ENCODE measurements at places on chromosomes 7 and 10.
A peak's percentile ranks its signal among the peaks of the same experiment; 100 is the strongest.

DNA sequence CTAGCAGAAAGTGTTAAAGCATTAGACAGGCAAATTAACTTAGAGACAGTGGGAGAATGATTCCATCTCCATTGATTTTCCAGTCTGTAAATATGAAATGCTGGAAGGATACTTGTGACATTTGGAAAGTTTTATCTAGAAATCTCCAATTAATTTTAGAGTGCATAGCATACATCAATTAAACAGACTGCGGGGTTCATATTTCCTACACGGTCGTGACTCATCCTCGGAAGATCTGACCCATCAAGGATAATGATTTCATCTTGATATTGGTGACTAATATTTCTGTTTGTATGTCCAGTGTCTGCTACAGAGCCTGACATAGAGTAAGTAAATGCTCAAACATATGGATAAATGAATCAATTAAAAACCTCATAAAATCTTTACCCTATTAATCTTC is 474.9 kb downstream of the KCNMA1 start:
- peak; percentile 53 for DNase-seq

DNA sequence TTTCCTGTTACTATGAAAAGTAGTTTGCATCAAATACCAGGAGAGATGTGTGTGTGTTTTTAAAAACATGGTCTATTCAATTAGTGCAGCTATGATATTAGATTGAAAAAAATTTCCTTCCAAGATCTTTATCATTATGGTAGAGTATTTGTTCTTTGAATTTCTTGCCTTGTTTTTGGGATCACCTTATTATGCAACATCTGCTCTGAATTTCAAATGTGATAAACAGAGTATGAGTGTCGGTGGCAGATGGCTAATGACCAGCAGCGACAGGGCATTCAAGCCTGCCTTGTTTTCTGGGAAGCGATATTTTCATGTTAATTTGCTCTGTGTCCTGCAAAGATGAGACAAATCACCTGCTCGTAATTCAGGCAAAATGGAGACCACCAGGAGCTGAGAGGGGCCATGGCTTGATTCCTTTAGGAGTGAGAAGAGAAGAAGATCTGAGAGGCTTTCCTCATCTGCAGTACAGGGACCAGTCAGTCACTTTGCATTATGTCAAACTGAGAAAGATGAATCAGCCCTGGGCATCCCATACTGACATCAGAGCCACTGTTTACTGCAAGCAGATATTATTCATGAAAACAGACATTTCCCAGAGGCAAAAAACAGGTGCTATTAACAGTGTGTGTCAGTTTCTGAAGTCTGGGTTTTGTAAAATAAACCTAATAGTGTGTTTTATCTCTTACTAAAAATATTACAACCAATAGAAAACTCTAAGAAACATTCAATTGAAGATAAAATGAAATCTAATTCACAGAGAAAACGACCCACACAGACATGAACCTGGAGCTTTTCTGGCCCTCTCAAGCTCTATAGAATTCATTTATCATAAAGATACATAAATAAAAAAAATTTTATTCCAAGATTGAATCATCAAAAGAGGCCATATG is 67.6 kb downstream of the CDK6 start:
- DNase-seq = peak; percentile 25

- DNase-seq = peak; percentile 71
Observed at GRCh38 chr7:85030893-85031292, 156.0 kb downstream of the SEMA3D start.

DNA sequence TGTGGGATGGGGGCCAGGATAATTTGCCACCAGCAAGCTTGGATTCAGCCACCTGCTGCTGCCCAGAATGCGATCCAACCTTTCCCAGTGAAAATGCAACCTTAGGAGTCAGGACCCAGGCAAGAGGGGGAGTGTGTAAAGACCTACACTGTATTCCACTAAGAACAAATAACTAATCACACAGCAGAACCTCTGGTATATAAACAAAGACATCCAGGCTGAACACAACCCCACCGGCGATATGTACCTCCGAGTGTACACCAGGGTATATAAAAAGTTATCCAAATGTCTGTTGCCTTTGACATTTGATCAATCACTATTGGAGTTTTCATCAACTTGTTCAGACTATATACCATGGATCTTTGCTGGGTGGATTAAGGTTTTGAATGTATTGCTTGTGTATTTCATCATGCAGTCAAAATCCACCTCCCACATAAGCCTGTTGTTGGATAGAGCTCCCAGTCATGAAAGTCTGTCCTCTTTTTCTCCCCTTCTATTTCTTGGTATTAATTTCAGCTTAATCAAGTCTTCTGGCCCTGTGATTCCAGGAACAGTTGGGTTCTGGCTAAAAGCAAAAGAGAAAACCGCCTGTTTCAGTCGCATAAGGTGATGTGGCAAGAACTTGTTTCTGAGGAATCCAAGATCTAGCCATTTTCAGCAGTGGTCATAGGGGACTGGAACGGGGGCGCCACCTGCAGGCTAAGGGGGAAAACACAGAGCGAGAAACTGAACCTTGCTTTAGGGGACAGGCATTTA is 290.7 kb downstream of the CCDC3 start:
- peak; percentile 89 for DNase-seq

DNA sequence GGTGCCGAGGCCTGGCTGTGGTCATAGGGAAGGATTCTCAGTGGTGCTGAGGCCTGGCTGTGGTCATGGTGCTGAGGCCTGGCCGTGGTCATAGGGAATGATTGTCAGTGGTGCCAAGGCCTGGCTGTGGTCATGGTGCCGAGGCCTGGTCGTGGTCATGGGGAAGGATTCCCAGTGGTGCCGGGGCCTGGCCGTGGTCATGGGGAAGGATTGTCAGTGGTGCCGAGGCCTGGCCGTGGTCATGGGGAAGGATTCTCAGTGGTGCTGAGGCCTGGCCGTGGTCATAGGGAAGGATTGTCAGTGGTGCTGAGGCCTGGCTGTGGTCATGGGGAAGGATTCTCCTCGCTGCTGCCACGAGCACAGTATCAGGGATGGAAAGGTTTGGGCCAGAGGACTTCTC is 327.3 kb downstream of the ADARB2 start:
- no peak for DNase-seq

DNA sequence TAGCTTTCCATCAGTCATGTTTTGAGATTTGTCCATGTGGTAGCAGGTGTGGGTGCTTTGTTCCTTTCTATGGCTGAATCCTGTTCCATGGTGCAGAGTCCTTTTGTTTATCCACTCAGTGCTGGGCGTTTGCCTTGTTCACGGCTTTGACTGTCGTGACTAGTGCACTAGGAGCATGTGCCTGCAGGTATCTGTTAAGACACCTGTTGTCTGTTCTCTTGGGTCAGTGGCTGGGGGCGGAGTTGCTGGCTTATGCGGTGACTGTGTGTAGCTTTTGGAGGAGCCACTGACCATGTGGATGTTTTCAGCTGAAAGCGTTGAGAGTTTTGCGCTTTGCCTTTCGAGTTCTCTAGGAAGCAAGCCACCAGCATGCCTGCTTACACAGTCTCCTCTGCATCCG is 573.1 kb upstream of the FOXK1 start:
- no peak for DNase-seq

- no peak for DNase-seq
Observed at GRCh38 chr7:99624484-99624883, 7.7 kb downstream of the ZSCAN25 start.

DNA sequence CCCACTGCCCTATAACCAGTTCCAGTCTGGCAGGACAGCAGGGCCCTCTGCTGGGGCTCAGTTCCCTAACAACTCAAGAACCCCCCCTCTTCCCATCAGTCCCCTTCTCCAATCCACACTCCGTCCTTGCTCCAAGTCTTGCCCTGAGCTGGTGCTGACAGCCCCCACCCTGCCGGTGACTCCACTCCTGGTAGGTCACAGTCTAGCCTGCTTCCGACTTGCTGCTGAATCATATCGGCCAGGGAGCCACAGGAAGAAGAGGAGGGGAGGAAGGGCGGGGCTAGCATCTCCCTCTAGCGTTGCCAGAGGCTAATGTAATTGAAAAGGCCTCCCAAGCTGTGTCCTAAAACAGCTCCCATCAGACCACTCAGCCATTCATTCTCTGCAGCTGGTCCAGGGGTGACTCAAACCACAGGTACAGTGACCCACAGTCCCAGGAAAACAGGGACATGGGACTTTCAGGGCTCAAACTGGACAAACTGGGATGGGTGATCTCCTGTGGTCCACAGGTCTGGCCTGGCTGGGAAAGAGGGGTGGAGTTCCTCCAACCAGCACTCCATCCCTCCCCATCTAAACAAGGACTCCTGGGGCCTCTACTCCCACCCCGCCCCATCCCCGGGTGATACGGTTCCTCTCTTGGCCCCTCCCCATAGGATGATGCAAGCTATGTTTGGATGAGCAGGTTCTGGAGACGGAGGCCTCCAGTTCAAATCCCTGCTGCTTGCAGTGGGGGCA is 158.8 kb downstream of the SH3PXD2A start:
- peak; percentile 93 for DNase-seq

DNA sequence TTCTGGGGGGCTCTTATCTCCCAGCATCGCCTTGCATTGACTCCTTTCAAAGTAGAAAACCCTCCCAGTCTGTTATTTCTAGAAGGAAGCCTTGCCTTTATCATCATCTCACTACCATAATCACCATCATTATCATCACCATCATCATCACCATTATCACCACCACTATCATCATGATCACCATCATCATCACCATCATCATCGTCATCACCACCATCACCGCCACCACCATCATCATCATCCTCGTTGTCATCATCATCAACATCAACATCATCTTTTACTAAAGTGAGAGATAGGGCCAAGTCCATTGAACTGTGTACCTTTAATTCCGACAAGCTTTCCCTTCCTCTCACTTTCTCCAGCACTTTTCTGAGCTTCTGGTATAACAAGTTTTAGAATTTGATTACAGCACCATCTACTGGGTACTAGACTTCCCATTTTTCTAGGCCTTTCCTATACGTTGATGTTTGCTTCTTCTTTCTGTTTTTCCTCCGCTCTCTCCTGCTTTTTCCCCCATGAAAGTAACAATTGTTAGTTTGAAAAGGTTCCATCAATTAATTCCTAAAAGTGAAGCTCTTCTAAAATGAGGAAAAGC is 226.4 kb downstream of the BUB3 start:
- peak; percentile 6 for DNase-seq

DNA sequence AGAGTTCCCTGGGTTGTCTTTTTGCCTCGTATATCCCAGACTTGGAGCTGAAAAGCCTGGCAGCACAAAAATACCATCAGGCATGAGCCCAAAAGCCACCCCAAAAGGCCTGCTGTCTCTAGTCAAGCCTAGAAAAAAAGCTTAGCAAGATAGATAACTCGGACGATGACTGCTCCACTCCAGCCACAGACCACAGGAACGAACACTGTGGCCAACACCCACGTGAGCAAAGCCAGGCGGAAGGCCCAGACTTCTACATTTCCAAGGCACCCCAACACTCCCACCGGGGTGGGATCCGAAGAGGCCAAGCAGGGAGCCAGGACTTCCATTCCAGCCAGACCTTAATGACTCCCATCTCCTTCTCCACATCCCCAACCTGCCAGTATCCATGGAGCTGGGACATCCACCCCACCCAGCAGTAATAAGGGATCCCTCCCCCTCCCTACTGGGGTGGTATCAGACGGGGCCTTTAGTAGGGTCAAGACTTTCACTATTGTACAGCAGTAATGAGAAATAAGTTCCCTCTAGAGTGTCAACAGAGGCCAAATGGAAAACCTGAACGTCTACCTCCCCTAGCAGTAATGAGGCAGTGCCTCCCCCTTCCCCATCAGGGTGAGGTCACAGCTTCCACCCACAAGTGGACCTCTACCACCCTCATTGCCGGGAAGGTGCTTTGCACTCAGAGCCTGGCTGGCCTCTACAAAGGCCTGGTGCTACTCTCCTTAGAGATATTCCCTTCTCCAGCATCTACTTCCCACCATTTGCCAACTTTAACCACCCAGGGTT is 23.0 kb downstream of the PRLHR start:
- no peak for DNase-seq

DNA sequence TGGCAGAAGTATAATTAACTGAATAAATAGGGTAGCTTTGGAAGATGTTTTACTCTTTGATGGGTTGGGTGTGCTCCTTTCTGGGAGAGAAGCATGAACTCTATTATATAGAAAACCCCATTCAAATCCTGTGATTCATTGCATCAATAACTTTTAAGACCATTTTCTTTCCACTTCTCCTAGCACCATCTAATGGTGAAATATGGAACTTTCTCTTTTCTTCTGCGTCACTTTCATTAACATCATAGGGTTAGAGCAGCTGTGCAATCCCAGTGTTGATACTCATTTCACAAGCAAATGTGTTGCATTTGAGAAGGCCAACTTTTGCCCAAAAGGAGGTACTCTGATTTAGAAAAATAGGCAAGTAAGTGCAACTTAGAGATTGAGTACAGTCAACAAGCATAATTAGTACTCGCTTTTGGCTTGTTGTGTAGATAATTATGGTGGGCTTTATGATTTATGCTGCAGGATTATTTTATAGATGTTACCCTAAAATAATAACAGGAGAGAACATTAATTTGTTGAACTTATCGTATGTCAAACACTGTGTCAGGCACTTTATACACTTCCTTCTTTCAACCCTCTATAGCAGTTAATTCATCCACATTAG is 92.9 kb downstream of the CPED1 start:
- peak; percentile 82 for DNase-seq

GRCh38 chr10:52801947-52802346 is 29.4 kb upstream of the MBL2 start:
- no peak for DNase-seq

DNA sequence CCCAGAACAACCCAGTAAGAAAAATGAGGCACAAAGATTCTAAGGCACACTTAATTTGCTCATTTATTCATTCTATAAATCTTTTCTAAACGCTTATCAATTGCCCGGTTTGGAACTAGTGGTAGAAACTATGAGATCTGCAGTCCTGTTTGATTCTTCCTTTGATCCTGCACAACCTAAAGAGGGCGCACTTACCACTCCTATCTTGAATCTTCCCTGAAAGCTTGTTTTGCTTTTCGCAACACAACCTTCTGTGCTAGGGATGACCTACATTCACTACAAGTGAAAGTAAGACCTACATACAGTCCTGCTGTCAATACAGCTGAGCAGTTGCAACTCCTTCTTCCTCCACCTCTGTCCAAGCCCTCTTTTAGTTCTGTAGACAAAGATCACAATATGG is 12.6 kb upstream of the ARL4A start:
- DNase-seq = peak; percentile 38

DNA sequence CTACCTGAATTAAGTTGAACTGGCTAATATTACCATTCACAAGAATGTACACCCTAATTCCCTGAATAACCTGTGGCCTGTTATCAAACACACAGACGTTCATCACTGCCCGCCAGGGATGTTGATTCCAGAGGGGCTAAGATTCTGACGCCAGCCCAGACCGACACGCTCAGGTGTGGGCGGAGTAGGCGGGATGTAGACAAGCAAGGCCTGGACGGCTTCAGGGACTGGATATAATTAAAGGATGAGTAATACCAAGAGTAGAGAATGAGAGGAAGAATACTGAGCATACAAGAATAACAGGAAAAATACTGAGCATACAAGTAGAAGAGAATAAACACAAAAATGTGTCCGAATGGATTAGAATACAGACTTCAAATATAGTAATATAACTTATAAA is 29.0 kb downstream of the CUBN start:
- no peak for DNase-seq

- peak; percentile 88 for DNase-seq
Observed at GRCh38 chr7:99141841-99142726, 1.8 kb downstream of the SMURF1 start.
